ENCODE measurements at places on chromosomes 2 and 18.

DNA sequence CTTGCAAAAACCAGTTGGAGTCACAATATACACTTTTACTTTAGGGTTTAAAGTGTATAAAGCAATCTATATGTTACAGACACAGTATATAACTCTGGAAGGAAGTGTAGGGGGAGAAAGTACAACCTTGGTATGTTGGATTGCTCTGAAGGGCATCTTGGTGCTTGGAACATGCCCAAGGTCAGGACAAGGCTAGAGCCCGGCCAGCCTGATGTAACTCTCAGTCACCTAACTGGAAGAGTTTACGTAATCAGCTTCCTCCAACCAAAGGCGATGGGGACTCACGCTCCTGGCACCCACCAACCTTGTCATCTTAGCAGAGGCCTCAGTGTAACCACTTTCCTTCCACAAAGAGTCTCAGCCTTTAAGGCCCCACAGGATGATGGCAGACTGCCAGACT is 181.1 kb upstream of the ACAA2 start:
- DNase-seq = no peak

DNA sequence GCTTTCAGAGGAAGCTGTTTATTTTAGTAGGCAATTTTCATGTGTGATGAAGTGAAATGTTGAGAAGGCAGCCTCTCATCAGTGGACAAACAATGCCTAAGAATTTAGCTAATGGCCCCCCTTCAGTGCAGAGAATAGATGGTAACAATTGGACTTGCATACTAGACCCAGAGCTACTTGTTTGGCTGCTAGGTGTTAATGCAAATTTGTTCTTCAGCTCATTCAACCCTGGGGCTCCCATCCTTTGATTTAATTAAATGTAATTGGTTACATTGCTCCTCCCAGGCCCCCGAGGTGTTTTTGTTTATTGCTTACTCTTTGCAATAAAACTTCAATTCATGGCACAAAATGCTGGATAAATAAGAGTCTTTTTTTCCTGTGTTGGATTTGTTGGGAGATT is 68.6 kb downstream of the CAMKMT start:
- no peak for DNase-seq

GRCh38 chr2:53969968-53970723 is 647 bp downstream of the PSME4 start:
- no peak for DNase-seq

DNA sequence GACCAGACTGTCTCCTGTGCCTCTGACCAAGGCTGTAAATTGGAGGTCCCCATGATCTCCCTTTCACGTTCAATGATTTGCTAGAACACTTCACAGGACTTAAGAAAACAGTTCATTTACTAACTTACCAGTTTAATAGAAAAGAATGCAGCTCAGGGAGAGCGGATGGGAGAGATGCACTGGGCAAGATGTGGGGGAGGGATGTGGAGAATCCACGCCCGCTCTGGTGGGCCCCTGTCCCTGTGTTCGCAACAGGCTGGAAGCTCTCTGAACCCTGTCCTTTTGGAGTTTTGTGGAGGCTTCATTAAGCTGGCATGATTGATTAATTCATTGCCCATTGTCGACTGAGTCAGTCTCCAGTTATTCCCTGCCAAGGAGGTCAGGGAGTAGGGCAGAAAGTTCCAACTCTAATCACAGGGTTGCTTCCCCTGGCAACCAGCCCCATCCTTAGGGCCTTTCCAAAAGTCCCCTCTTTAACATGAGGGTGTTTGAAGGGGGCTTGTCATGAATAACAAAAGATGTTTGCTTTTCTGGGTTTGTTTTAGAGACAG is 257.1 kb downstream of the ACKR3 start:
- DNase-seq = no peak

DNA sequence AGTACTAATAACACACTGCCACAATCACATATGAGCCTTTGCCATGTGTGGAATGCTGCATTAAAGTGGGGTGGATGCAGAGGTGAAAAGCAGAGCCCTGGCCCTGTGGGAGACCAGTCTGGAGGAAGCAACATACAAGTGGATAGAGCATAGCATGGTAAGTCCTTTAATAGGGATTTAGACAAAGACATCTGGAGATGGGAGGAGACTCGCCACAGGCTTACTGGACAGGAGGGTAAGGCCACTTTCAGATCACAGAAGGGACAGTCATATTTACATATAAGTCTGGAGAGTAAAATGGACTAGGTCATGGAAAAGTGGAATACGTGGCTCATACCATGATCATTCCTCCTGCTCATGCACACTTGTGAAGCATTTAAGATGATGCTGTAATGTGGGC is 84.3 kb downstream of the PPP1R1C start:
- no peak for DNase-seq
